ENCODE measurements at places on chromosomes 3 and 15. TPM values are rescaled to one million over a fixed set of nuclear protein-coding genes. Genes with fewer than 3 reads are reported as not detected.

Gene MNS1
- total RNA-seq = not detected

Gene FAM174B
- total RNA-seq = 3.8 TPM

Gene ATP13A5
- not detected for total RNA-seq

Gene CCDC13
- 0.28 TPM for total RNA-seq

Gene TRH
- total RNA-seq = not detected

Gene CATSPER2
- total RNA-seq = 4.0 TPM

Gene C15orf39
- total RNA-seq = 43.0 TPM

Gene APOD
- total RNA-seq = not detected

Gene CCR3
- 0.19 TPM for total RNA-seq

Gene CPN2
- not detected for total RNA-seq

Gene ZNF148
- total RNA-seq = 46.6 TPM

Gene BSN
- 0.02 TPM for total RNA-seq

Gene UPK1B
- total RNA-seq = not detected
